ENCODE measurements at places on chromosomes 7 and 10. TPM values are rescaled to one million over a fixed set of nuclear protein-coding genes. Genes with fewer than 3 reads are reported as not detected.

The ASB4 gene
- total RNA-seq: not detected

- H3K4me1 ChIP-seq: peaks cover 10% of the 10 kb centered on the region
- peak; percentile 99 for DNase-seq
- peak within 1 kb of the TSS; percentile 88 for H3K27ac ChIP-seq
- no peaks in the 10 kb centered on the region for H3K27me3 ChIP-seq
- H3K4me3 ChIP-seq: peak within 1 kb of the TSS; percentile 84
These were observed at the start of gene POLD2 for GRCh38 chr7:44123190-44124003. Gene POLD2, minus strand, starts transcription at chr7:44123548. Its CDS starts 1,495 bp downstream, at chr7:44122053.

DNA sequence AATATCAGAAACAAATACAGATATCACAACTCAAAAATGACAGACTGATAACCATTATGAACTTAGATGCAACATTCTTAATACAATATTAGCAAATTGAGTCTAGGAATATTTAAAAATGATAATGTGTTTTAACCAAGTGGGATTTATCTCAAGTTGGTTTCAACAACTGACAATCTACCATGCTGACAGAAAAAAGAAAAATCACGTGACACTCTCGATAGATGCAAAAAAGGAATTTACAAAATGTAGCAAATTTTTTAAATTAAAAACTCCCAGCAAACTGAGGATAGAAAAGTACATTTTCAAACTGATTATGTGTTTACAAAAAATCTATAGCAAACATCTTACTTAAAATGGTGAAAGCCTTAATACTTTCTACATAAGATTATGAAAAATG, 177.4 kb downstream of the MALRD1 start:
- H3K27me3 ChIP-seq: no peaks in the 10 kb centered on the region
- H3K4me3 ChIP-seq: no peak overlapping the region

GRCh38 chr10:88386821-88387773, 196.0 kb downstream of the RNLS start:
- peak; percentile 60 for DNase-seq
- no peaks in the 10 kb centered on the region for H3K27me3 ChIP-seq
- no peak overlapping the region for H3K4me3 ChIP-seq
- no peaks in the 10 kb centered on the region for H3K36me3 ChIP-seq
- H3K4me1 ChIP-seq: peaks cover 10% of the 10 kb centered on the region

The LOXL4 gene
- 507 TPM for total RNA-seq

- H3K27me3 ChIP-seq: no peaks in the 10 kb centered on the region
- H3K4me1 ChIP-seq: no peaks in the 10 kb centered on the region
- DNase-seq: peak; percentile 56
- H3K4me3 ChIP-seq: no peak overlapping the region
These were observed 2.8 kb upstream of the LRMDA start for GRCh38 chr10:75428434-75429158.

GRCh38 chr10:29731760-29732159, 97.0 kb upstream of the SVIL start:
- no peaks in the 10 kb centered on the region for H3K4me1 ChIP-seq
- H3K4me3 ChIP-seq: no peak overlapping the region
- DNase-seq: no peak

- DNase-seq: peak; percentile 67
- no peak overlapping the region for H3K27ac ChIP-seq
- H3K4me1 ChIP-seq: peaks cover 6% of the 10 kb centered on the region
- H3K4me3 ChIP-seq: no peak overlapping the region
- H3K27me3 ChIP-seq: no peaks in the 10 kb centered on the region
- no peaks in the 10 kb centered on the region for H3K36me3 ChIP-seq
These were observed 31.9 kb upstream of the GUSB start for GRCh38 chr7:66013938-66014337.

The TOMM7 gene
- total RNA-seq: 84.1 TPM

The PNLIPRP2 gene
- not detected for total RNA-seq

The MINDY4 gene
- 3.5 TPM for total RNA-seq

The CCDC3 gene
- total RNA-seq: not detected

- H3K27me3 ChIP-seq: no peaks in the 10 kb centered on the region
- DNase-seq: peak; percentile 45
- no peaks in the 10 kb centered on the region for H3K36me3 ChIP-seq
- no peak overlapping the region for H3K27ac ChIP-seq
These were observed 48.6 kb downstream of the MCU start for GRCh38 chr10:72740528-72740927.

The SNCG gene
- total RNA-seq: 1.8 TPM

DNA sequence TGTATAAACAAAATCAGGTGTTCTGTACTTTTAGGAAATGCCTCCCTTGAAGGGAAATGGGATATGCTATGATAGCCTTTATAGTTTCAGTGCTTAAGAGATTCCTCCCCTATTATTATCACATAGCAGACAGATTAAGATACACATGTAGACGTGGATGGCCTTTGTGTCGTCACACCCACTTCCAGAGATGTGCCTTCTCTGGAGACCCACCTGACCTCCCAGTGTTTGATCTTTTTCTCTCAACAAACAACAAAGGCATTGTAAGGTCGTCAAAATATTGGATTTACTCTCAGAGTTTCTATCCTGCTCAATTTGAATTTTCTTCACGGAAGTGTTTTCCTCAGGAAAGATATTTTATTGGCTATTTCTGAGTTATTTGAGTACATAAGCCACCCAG, 25.7 kb upstream of the C1GALT1 start:
- peak overlapping the region; percentile 75 for H3K4me3 ChIP-seq
- no peaks in the 10 kb centered on the region for H3K27me3 ChIP-seq
- H3K36me3 ChIP-seq: no peaks in the 10 kb centered on the region
- H3K4me1 ChIP-seq: peaks cover 23% of the 10 kb centered on the region

GRCh38 chr10:27241010-27241651, 534 bp upstream of the ACBD5 start:
- DNase-seq: peak; percentile 48
- H3K4me3 ChIP-seq: peak overlapping the region; percentile 79
- H3K4me1 ChIP-seq: peaks cover 15% of the 10 kb centered on the region
- no peaks in the 10 kb centered on the region for H3K36me3 ChIP-seq
- no peaks in the 10 kb centered on the region for H3K27me3 ChIP-seq

- peaks cover 2% of the 10 kb centered on the region for H3K4me1 ChIP-seq
- peaks cover 60% of the 10 kb centered on the region for H3K36me3 ChIP-seq
- no peak overlapping the region for H3K27ac ChIP-seq
- H3K27me3 ChIP-seq: no peaks in the 10 kb centered on the region
These were observed 14.3 kb downstream of the ZNF282 start for GRCh38 chr7:149209518-149210269.

The SEMA3A gene
- total RNA-seq: 36.5 TPM

GRCh38 chr7:129492391-129492790, 9.9 kb upstream of the SMKR1 start:
- H3K4me1 ChIP-seq: peaks cover 31% of the 10 kb centered on the region
- H3K27me3 ChIP-seq: no peaks in the 10 kb centered on the region
- no peak overlapping the region for H3K4me3 ChIP-seq
- DNase-seq: peak; percentile 55
- H3K36me3 ChIP-seq: no peaks in the 10 kb centered on the region

The TMEM236 gene
- total RNA-seq: 0.11 TPM

- DNase-seq: peak; percentile 72
- H3K4me1 ChIP-seq: peaks cover 6% of the 10 kb centered on the region
- H3K36me3 ChIP-seq: no peaks in the 10 kb centered on the region
- peak overlapping the region; percentile 91 for H3K4me3 ChIP-seq
- H3K27ac ChIP-seq: peak overlapping the region; percentile 46
These were observed 650 bp downstream of the UBE2D1 start for GRCh38 chr10:58335306-58336005.

Measured in GM23248 (cell line).